ENCODE measurements at places on chromosomes 1 and 21. TPM values are rescaled to one million over a fixed set of nuclear protein-coding genes. Genes with fewer than 3 reads are reported as not detected.

- no peak overlapping the region for H3K27ac ChIP-seq
- H3K4me3 ChIP-seq = no peak overlapping the region
- H3K36me3 ChIP-seq = no peaks in the 10 kb centered on the region
- no peak for DNase-seq
These were observed 482.6 kb downstream of the TTLL7 start for GRCh38 chr1:83516369-83516768.

GRCh38 chr1:15727866-15728534, 8.1 kb upstream of the SLC25A34 start:
- no peaks in the 10 kb centered on the region for H3K4me1 ChIP-seq
- H3K27me3 ChIP-seq = no peaks in the 10 kb centered on the region
- no peak overlapping the region for H3K27ac ChIP-seq
- DNase-seq = no peak

DNA sequence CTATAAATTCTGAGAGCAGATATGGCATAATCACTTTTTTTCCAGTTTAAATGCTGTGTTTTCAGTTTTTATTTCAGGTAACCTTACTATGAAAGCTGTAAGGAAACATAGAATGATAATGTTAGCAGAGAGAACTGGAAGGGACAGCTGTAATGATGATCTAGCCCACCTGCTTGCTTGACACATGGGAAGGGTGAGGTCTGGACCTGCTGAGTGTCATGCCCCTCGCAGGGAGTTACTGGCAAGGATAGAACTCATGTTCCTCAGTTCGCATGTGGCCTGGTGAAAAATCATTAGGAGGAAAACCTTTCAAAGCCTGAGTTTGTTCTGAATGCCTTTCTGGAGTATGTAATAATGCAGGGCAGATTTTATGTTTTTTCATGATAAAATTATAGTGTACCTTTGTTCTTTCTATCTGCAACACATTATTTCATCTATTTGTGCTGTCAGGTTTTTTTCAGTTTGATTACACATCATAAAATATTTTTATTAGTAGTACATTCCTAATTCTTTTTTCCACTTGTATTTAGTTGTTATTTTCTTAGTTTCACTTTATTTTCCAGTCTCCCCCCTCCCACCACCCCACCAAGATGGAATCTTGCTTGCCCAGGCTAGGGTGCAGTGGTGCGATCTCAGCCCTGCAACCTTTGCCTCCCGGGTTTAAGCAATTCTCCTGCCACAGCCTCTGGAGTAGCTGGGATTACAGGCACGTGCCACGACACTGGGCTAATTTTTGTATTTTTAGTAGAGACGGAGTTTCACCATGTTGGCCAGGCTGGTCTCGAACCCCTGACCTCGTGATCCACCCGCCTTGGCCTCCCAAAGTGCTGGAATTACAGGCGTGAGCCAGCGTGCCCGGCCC, 8.0 kb downstream of the DDI2 start:
- H3K4me1 ChIP-seq = peaks cover 47% of the 10 kb centered on the region
- no peak overlapping the region for H3K4me3 ChIP-seq
- no peak for DNase-seq
- no peaks in the 10 kb centered on the region for H3K27me3 ChIP-seq

DNA sequence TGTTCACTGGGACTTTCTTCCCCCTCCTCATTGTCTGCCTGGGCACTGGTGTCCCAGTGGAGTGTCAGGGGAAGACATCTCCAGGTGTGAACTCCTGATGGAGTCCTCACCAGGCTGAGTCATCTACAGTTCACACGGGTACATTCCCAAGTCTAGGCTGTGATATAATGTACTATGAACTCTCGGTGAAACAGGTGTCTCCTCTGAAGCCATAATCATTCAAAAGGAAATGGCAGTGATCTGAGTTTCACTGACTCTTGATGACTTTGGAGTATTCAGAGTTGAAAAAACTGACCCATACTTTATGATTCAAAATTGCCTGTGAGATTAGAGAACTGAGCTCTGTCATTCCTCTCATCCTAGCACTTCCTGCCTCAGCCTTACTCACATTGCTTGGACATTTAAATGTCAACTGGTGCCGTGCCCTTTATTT, 9.1 kb downstream of the LAMC2 start:
- H3K4me3 ChIP-seq = no peak overlapping the region
- DNase-seq = no peak
- no peaks in the 10 kb centered on the region for H3K36me3 ChIP-seq
- H3K27me3 ChIP-seq = no peaks in the 10 kb centered on the region
- H3K4me1 ChIP-seq = no peaks in the 10 kb centered on the region
- no peak overlapping the region for H3K27ac ChIP-seq

DNA sequence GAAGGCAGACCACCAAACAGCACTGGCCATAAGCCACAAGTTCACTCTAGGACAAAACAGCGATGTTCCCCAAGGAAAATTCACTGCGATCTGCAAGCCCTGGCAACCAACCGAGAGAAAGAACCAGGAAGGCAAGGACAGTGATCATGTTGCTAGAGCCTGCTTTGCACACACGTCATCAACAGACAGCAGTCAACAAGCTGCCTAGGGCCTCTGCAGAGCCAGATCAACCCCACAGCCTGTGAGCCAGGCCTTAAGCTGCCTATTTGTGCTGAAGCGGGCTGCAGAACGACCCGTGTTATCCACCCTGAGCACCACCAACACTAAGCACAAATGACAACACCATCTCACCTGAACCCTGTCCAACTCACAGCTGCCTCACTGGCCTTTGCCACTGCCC, 6.2 kb upstream of the YRDC start:
- H3K4me1 ChIP-seq = peaks cover 9% of the 10 kb centered on the region
- peaks cover 18% of the 10 kb centered on the region for H3K36me3 ChIP-seq
- no peak for DNase-seq
- H3K4me3 ChIP-seq = no peak overlapping the region

DNA sequence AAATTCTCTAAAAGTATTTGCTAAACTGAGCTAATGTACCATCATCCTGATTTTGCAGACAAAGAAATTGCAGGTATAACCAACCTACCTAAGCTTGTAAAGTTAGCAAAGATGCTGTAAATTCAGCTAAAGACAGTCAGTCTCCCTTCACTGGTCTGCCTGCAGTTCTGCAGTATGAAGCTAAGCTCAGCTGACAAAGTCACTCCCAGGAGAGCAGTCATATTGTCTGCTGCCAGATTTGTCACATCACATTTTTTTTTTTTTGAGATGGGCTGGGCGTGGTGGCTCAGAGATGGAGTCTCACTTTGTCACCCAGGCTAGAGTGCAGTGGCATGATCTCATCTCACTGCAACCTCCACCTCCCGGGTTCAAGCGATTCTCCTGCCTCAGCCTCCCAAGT, 8.9 kb upstream of the CMPK1 start:
- no peak overlapping the region for H3K4me3 ChIP-seq
- no peaks in the 10 kb centered on the region for H3K36me3 ChIP-seq
- DNase-seq = no peak
- H3K27ac ChIP-seq = no peak overlapping the region
- H3K27me3 ChIP-seq = no peaks in the 10 kb centered on the region

DNA sequence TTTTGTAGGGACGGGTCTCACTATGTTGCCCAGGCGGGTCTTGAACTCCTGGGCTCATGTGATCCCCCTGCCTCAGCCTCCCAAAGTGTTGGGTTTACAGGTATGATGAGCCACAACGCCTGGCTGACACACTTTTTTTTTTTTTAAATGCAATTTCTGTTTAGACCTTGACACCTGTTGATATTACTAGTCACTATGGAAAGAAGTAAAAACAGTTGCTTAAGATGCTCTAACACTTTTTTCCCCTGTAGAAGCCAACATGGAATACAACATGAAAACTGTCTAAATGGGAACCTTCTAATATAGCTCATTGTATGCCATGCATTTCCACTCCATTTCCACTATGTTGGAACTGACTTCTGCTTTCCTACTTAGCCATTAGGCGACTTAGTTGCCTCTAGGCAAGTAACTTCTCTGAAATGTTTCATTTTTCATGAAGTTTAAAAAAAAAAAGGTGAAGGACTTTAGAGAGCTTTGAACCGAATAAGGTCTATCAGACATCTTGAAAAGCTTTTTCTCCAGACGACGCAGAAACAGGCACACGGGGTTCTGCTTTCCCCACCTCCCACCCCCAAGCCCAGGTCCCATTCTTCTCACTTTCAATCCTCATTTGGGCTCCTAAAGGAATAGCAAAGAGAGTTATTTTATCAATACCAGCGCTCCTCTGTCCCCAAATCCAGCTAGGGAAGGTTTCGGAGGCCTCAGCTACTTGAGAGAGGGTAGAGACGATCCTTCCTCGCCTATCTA, 648 bp upstream of the DR1 start:
- peak overlapping the region; percentile 98 for H3K4me3 ChIP-seq
- H3K27me3 ChIP-seq = no peaks in the 10 kb centered on the region
- peaks cover 15% of the 10 kb centered on the region for H3K4me1 ChIP-seq
- DNase-seq = no peak

- H3K27me3 ChIP-seq = no peaks in the 10 kb centered on the region
- peaks cover 32% of the 10 kb centered on the region for H3K36me3 ChIP-seq
- DNase-seq = peak; percentile 93
- peak overlapping the region; percentile 96 for H3K27ac ChIP-seq
- H3K4me3 ChIP-seq = peak overlapping the region; percentile 55
These were observed 705 bp upstream of the SLC50A1 start for GRCh38 chr1:155134880-155135414.

- no peak for DNase-seq
- no peak overlapping the region for H3K27ac ChIP-seq
- no peaks in the 10 kb centered on the region for H3K36me3 ChIP-seq
These were observed 5.1 kb downstream of the OR2T4 start for GRCh38 chr1:248366609-248367008.

DNA sequence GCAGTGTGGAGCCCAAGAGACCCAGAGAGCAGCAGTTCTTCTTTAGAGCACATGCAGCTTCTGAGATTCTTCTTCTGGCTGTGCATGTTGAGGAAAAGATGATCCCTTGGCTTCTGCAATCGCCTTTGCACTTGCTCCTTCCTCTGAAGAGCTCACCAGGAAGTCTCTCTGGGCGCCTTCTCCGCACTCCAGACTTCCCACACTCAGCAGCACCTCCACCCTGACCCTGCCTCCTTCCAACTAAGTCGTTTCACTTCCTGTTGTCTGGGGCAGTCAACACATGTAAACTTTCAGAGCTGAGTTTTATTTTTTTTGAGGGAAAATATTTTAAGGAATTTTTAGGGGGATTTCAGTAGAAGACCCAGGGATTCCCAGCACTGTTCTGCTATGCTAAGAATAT, 73.4 kb upstream of the F3 start:
- no peak overlapping the region for H3K27ac ChIP-seq
- no peaks in the 10 kb centered on the region for H3K36me3 ChIP-seq
- no peaks in the 10 kb centered on the region for H3K27me3 ChIP-seq
- peaks cover 17% of the 10 kb centered on the region for H3K4me1 ChIP-seq
- H3K4me3 ChIP-seq = no peak overlapping the region

DNA sequence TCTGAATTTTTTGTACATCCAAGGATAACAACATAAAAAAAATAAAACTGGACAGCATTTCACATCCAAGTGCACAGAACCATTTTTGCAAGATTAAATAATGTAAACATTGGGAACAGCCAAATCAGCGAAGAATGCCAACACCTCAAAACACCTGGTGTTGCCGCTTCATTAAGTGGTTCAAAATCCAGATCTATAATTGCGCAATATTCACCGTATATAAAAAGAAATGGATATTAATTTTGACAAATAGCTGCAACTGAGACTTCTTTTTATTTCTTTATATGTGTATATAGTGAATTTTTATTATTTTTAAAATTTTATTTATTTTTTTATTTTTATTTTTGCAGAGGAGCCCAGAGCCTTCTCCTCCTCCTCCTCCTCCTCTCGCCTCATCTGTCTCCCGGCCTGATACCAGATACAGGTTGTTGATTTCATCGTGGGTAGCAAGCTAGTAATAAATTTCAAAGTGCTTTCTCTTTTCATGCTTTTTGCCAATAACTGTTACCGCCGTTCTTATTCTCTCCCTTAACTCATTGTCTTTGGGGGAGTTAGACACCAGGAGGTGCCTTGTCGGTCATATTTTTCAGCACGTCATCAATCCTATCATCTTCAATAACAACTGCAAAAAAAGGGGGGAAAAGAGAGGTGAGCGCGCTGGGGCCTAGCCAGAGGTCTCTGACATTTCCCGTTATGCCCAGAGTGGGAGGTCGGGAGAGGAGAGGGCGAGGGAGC, 2.7 kb downstream of the CAMK2N1 start:
- no peaks in the 10 kb centered on the region for H3K27me3 ChIP-seq
- peaks cover 23% of the 10 kb centered on the region for H3K4me1 ChIP-seq
- H3K4me3 ChIP-seq = peak overlapping the region; percentile 58
- no peaks in the 10 kb centered on the region for H3K36me3 ChIP-seq

GRCh38 chr1:42825036-42825851, 8.0 kb upstream of the SVBP start:
- peaks cover 4% of the 10 kb centered on the region for H3K4me1 ChIP-seq
- peaks cover 6% of the 10 kb centered on the region for H3K36me3 ChIP-seq
- H3K27me3 ChIP-seq = no peaks in the 10 kb centered on the region
- no peak overlapping the region for H3K4me3 ChIP-seq
- no peak overlapping the region for H3K27ac ChIP-seq
- no peak for DNase-seq

DNA sequence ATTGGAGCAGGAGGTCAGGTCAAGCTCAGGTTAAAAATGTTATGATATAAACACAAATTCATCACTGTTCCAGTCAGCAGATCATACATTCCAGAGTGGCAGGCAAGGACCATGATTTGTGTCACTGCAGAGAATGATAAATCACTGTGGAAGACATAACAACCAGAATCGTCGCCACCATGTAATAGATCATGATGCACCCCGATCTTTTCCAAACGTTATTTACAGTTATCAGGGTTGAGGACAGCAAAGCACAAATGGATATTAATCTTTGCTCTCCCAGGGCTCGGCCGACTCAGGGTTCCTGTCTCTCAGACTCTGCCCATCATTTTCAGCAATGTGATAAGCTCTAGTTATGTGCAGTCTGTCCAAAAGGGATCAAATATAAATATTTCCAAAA, 122.7 kb downstream of the ZBTB18 start:
- H3K36me3 ChIP-seq = no peaks in the 10 kb centered on the region
- H3K4me1 ChIP-seq = no peaks in the 10 kb centered on the region
- no peak overlapping the region for H3K27ac ChIP-seq
- DNase-seq = no peak

GRCh38 chr1:107936498-107937481, 28.2 kb downstream of the VAV3 start:
- H3K4me1 ChIP-seq = peaks cover 13% of the 10 kb centered on the region
- H3K27ac ChIP-seq = peak overlapping the region; percentile 66
- DNase-seq = peak; percentile 64
- H3K36me3 ChIP-seq = no peaks in the 10 kb centered on the region
- no peak overlapping the region for H3K4me3 ChIP-seq
- no peaks in the 10 kb centered on the region for H3K27me3 ChIP-seq

HES3 gene
- total RNA-seq = not detected

FNDC10 gene
- total RNA-seq = 9.3 TPM

TMCC2 gene
- 4.3 TPM for total RNA-seq

EXO1 gene
- 0.97 TPM for total RNA-seq

RAB3B gene
- total RNA-seq = under 0.01 TPM

Data from upper lobe of left lung (tissue), 6 donors.